Stimulated activated CD4-positive, alpha-beta T cell treated with anti-CD3 and anti-CD28 coated beads, Interleukin-4, amount 100 ng/mL, for 48 hours (primary cell): ENCODE measurements at places on chromosomes 1 and 21.

GRCh38 chr1:8122160-8122476 lies 96.0 kb upstream of the ERRFI1 start:
- no peak for DNase-seq

DNA sequence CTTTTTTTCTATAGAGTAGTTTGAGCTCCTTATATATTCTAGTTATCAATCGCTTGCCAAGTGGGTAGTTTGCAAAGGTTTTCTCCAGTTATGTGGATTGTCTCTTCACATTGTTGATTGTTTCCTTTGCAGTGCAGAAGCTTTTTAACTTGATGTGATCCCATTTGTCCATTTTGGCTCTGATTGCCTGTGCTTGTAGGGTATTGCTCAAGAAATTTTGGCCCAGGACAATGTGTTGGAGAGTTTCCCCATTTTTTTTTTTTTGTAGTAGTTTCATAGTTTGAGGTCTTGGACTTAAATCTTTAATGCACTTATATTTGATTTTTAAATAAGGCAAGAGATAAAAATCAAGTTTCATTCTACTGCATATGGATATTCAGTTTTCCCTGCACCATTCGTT lies 774.8 kb upstream of the ADAMTS5 start:
- DNase-seq: no peak

DNA sequence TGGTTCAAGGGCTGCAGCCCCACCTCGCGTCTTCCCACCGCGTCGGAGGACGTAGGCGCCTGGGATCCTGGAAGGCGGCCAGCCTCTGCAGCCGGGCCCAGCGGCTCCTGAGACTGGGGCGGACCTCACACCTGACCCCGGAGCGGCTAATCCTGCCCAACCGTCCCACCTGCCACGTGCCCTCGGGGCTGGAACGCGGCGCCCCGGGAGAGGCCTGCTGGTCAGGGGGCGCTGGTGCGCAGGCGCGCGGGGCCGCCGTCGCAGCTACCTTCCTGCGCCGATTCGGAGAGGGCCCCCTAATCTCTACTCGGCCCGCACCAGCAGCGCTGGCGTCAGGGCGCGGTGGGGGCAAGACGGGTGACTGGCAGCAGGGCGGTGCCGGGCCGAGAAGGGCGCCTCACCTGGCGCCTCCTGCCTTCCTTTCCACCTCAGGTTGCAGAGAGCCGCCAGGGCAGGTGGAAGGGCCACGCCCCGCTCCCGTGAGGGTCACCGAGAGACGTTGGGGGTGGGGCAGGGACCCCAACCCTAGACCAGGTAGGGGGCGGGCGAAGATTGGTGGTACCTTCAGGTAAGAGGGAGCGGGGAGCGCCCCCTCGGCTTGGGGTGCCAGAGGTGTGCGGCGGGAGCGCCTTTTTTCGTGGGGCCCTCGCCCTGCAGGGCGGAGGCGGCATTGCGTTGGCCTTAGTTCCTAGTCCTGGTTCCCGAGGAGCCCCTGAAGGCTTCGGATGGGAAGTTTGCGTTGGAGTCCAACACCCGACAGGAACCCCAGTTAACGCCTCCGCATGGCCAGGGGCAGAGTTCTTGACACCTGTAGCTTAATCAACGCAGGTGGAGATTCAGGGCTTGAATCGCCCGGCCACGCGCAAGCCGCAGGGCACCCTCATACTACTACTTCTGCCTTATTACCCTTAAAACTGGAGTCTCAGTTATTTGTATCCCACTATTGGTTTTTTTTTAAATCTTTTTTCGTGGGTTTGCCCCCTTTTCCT lies at the start of gene TDRD5:
Gene TDRD5 (plus strand): TSS at position 241 of the 989 bp plus-strand sequence. CDS start 784 bp downstream, outside the sequence.
- no peak for DNase-seq

DNA sequence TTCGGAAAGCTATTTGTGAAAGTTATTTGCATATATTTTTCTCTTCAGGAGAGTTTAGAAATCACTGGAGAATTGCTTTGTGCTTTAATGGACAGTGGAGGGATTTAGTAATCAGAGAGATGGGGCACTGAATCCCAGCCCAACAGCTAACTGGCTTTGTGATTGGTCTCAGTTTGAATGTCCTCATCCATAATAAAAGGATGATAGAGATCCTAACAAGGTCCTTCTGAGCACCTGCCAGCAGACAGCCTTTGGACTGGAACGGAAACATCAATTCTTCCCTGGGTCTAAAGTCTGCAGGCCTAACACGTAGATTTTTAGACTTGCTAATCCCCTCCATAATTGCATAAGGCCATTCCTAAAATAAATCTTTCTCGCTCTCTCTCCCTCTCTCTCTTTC lies 112.0 kb upstream of the ADAMTS5 start:
- DNase-seq: no peak

DNA sequence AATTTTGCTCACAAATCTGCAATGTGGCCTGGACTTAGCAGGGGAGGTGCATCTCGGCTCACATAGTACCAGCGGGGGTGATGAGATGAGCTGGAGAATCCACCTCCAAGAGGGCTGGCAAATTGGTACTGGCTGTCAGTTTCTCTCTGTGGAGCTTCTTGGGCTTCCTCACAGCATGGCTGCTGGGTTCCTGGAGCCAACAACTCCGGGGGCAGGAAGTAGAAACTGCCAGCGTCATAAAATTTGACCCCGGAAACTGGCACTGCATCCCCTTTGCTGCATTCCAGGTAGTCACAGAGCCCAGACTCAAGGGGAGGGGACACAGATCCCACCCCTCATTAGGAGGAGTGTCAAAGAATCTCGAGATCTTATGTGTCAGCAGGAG lies 17.0 kb upstream of the TNFRSF1B start:
- DNase-seq: no peak

- no peak for DNase-seq
These were observed 11.8 kb upstream of the DENND1B start for GRCh38 chr1:197787056-197787455.

GRCh38 chr1:203520315-203520714 lies 26.4 kb downstream of the OPTC start:
- no peak for DNase-seq

- DNase-seq: no peak
These were observed 40.3 kb upstream of the CCDC27 start for GRCh38 chr1:3711780-3712451.

DNA sequence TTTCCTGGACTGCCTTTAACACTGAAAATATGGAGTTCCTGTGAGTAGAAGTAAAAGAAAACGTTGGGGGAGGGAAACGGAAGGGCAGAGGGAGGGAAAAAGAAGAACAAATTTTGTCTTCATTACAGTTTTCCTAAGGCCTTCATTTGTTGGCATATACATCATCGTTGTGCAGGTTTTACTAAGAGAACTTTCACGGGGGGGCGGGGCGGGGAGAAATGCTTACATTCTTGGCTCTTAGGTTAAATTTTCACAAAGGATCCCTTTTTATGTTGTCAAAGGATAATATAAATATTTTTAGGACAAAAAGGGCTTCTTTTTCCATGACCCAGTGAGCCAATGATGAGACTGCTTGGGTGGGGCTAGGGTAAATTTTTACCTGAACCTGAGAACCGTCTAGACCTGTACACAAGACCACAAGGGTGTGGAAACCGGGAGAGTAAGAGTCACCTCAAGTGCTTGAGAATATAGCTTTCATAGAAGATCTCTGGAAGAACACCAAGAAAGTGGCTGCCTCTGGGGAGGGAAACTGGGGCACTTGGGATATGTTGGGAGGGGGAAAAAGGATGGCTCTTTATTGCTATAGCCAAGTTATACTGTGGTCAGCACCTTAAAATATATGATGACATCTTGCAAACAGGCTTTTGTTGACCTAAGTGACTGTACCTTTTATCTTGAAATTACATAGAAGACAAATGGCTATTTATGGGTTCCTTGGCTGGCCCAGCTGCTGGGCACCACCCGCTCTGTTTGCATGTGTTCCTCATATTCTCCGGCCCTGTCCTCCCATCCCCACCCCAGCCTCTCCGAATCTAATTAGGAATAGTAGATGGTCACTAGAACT lies 2.0 kb upstream of the UTP25 start:
- DNase-seq: no peak

GRCh38 chr1:111963985-111964738 lies 25.3 kb downstream of the KCND3 start:
- DNase-seq: no peak

DNA sequence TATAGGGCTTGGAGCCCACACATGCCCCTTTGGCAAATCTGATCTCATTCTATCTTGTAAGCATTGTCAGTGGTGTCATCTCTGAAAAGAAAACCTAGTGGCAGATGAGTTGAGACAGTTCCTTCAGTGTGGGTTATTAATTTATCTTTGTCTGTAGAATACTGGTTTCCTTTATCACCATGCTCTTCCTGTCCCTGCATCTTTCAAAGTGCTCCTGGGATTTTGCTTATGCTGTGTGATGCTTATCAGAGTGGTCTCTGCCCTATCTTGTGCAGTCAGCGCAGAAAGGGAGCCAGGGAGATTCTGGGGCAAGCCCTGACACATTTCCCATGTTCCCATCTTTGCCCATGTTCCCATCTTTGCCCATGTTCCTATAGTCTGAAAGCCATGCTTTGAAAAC lies 402.9 kb downstream of the RWDD3 start:
- DNase-seq: no peak

GRCh38 chr21:45963232-45963570 lies 18.4 kb upstream of the COL6A1 start:
- DNase-seq: no peak

- DNase-seq: no peak
These were observed 22.0 kb upstream of the BCAR3 start for GRCh38 chr1:93703643-93704042.

GRCh38 chr1:86468501-86468977 lies at the start of gene CLCA1:
CLCA1 (plus strand) TSS chr1:86468927; CDS start chr1:86468972, 45 bp downstream.
- DNase-seq: no peak

- no peak for DNase-seq
These were observed 60.7 kb upstream of the BTG3 start for GRCh38 chr21:17673261-17674020.

- no peak for DNase-seq
These were observed 136.8 kb downstream of the RUNX1 start for GRCh38 chr21:34912022-34912945.

- no peak for DNase-seq
These were observed 122.3 kb downstream of the TNFSF18 start for GRCh38 chr1:172928412-172928811.

GRCh38 chr1:95146637-95147036 lies 29.5 kb downstream of the TLCD4 start:
- DNase-seq: no peak

- no peak for DNase-seq
These were observed 28.1 kb upstream of the PLXNA2 start for GRCh38 chr1:208272311-208272710.

DNA sequence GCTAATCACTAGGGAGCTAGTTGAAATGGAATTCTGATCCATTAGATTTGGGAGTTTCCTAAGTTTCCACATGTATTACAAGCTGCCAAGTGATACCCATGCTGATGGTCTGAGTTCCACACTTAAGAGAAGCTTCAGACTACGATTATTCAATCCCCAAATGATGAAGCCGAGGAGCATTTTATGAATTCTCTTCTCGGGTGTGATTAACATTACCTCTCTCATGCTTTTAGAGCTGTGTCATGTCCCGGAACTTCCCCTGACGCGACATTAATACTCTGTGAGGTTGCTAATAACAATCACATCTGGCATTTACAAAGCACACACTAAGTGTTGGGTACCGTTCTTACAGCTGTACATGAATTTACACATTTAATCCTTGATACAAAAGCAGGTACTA lies 63.0 kb downstream of the KCNJ15 start:
- no peak for DNase-seq

GRCh38 chr1:180042988-180043622 lies 88.5 kb downstream of the CEP350 start:
- DNase-seq: no peak

DNA sequence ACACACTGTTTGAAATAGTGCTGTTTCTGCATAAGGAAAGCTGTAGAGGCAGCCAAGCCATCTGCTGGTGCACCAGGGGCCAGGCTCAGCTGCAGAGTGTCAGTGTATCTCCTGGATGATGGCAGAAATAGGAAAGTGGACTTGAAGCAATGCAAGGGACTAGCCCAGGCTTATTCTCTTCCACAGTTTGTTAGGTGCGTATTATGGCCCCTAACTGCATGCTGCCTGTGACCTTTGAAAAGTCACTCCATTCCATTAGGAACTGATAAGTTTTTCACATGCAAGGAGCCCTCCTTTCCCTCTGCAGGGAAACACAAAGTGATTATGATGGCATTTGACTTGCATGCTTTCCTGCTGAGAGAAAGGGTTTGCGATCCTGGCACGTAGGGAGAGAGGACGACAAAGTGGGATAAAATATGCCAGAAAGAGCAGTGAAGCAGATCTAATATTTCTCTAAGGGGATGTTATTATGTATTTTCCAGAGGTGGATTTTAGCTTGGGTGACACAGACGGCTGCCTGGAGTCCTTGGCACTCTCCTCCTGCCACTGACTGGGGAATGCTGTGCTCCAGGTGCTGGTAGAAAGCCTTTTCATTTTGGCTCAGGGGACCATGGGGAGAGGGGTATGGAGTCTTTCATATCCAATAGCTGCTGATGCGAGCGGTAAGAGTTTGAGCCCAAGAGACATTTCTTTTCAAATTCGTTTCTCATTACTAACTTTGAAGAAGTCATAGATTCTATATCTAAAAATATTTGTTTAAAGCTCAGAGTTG lies 402.1 kb upstream of the B3GALT2 start:
- no peak for DNase-seq

DNA sequence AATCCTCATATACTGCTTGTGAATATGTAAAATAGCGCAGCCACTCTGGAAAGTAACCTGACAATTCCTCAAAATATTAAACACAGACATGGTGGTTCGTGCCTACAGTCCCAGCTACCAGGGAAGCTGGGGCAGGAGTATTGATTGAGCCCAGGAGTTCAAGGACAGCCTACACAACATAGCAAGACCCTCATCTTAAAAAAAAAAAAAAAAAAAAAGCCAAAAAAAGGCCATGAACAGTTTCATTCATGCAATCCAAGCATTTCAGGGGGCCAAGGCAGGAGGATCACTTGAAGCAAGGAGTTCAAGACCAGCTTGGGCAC lies 4.6 kb downstream of the USP48 start:
- no peak for DNase-seq

DNA sequence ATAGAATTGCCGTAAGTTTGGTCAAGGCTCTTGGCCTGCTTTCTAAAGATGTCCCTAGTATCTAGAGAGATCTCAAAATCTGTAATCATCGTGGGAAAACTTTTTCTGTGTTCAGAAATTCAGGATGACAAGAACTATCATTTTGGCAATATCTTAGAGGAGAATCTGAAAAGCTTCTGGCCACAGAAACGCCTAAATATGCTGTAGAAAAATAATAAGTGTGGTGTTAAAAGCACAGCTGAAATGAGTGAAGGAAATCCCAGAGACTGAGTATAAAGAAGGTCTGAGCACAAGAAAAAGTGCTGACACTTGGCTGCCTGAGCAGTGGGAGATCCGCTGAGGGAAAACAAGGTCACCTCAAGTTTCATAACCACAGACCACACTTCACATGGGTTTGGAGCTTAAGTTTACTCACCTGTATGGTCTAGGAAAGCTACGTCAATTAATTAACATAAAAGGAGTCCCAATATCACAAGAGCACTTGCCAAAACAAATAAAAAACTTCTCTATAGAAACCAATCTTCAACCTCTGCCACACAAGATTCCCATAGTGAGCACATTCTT lies 235.2 kb upstream of the IRF2BP2 start:
- peak; percentile 41 for DNase-seq

- DNase-seq: no peak
These were observed 319.0 kb downstream of the HHAT start for GRCh38 chr1:210647406-210648333.
